Femur (tissue), 1 donor: ENCODE measurements at places on chromosomes 4 and X.

DNA sequence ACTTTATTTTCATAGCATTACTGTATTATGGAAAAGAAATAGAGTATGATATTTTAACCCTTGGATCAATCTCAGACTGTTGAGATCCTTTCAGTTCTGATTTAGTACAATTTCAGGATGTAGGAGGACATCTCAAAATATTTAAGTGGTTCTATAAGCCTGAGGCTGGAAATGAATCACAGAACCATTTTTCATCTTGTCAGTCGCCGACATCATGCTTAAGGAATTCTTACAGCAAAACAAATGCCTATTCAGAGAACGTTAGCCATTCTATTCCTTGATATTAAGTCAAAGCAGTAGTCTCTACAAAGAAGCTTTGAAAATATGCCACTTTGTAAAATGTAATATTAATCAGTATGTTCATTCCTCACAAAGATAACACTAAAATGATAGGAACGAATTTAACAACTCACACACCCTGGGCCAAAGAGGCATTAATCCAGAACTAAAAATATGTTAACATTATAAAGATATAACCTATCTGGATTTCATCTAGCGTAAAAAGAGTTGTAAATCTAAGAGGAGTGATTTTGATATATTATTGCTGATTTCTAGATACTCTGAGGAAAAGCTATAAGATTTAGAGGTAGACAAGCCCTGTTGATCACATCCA is 152.0 kb downstream of the GASK1B start:
- no peak for DNase-seq

GRCh38 chrX:134544513-134545151 is 84.7 kb downstream of the HPRT1 start:
- peak; percentile 62 for DNase-seq

DNA sequence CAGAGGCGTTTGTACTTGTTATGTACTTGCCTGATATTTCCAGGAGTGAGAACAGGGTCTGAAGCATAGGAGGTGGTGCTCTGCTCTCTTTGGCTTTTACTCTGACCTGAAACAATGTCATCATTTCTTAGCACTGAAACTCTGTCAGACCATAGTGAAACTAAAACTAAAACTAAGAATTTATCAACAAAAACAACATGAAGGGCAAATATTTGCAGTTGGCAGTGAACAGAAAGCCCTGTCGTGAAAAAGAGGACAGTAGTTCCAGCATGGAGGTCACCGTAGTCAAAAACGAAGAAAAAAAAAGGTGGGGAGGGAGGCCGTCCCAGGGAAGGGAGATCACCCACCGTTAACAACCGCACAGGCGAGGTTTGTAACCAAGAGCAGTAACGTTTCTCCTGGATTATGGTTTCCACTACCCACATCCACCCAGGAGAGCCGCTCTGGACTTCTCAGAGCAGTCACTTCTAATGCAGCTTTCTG is 97.5 kb downstream of the ANK2 start:
- DNase-seq, result no peak

- DNase-seq, result no peak
Observed at GRCh38 chrX:103373581-103373980, 2.8 kb upstream of the BEX3 start.

GRCh38 chr4:109994415-109994827 is 81.7 kb downstream of the EGF start:
- DNase-seq, result no peak

DNA sequence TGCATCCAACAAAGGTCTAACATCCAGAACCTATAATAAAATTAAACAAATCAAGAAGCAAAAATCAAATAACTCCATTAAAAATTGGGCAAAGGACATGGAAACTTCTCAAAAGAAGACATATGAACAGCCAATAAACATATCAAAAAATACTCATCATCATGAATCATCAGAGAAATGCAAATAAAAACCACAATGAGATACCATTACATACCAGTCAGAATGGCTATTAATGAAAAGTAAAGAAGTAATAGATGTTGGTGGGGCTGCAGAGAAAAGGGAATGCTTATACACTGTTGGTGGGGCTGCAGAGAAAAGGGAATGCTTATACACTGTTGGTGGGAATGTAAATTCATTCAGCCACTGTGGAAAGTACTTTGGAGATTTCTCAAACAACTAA is 465.8 kb downstream of the ZIC3 start:
- no peak for DNase-seq

- no peak for DNase-seq
Observed at GRCh38 chrX:8027827-8028226, 100.6 kb upstream of the PNPLA4 start.

- DNase-seq, result no peak
Observed at GRCh38 chrX:118221270-118221669, 104.7 kb upstream of the KLHL13 start.

DNA sequence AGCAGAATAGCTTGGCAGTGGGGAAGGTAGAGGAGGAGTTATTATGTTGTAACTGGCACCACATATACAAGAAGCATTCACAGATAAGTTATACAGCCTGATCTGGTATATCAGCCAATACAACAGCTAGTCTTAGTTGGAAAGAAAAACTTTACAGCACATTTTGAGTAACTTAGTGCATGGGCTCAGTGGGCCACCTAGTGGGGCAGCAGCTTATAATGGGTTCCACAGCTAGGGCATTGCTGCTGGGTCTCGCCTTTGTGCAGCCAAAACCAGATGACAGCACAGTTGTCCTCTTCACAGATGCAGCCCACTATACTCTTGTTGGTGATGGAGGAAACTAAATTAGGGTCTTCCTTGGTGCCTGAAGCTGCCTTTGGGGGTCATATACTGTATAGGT is 448.1 kb upstream of the RASGEF1B start:
- no peak for DNase-seq

GRCh38 chr4:12452291-12452690 is 1023.6 kb upstream of the HS3ST1 start:
- no peak for DNase-seq

- DNase-seq, result peak; percentile 28
Observed at GRCh38 chrX:39309018-39309635, 507.9 kb downstream of the MID1IP1 start.

GRCh38 chrX:24672701-24673190 is 21.0 kb upstream of the POLA1 start:
- DNase-seq, result no peak

DNA sequence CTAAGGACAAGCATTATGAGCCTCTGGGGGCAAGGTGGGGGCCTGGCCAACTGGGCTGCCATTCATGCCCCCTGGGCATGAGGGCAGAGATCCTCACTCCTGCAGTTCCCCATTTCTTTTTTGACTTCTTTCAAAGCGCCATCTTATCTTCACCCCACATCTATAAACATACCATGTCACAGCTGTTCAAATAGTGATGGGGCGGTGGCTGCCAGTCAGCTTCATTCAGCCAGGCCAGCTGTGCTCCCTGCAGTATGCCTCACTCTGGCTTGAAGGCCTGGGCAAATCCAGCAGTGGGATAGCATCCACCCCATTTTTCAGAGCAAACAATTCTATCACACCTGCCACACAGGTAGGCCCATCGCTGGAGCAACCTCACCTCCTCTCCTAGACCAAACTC is 85.5 kb downstream of the NHSL2 start:
- no peak for DNase-seq

GRCh38 chrX:18682979-18683387 is 11.1 kb upstream of the RS1 start:
- DNase-seq, result no peak

DNA sequence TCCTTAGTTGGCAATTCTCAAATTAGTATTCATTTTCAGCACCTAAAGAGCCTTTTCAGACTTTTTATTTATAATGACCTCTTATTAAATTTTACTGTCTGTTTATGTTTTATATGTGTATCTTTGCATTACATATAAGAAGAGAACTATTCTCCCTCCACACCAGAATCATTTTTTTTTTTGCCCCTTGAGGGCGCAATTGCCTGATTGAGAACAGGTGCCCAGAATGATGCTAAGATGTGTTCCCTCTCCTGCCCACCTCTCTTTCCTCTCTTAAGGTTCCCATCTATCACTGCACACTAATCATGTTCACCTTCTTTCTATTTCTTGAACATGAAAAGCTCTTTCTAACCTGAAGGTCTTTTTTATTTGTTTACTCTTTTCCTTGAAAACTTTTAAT is 44.2 kb upstream of the ADAM29 start:
- no peak for DNase-seq

DNA sequence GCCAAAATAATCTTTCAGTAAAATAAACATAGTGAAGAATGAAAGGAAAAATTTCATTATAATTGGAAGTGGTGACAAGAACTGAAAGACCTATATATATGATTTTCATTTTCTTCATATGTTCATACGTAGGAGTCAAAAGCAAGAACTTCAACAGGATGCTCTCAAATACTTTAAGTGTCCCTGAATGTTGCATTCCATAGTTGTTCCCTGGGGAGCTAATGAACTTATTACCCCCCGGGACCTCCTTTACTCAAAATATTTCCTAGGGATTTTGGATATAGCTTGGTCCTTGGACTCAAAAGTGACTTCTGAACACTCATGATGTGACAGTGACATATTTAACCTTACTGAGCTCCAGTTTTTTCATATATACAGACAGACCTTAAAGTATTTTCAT is 44.9 kb upstream of the NDST4 start:
- no peak for DNase-seq

- no peak for DNase-seq
Observed at GRCh38 chrX:40570346-40571093, 10.2 kb upstream of the ATP6AP2 start.

DNA sequence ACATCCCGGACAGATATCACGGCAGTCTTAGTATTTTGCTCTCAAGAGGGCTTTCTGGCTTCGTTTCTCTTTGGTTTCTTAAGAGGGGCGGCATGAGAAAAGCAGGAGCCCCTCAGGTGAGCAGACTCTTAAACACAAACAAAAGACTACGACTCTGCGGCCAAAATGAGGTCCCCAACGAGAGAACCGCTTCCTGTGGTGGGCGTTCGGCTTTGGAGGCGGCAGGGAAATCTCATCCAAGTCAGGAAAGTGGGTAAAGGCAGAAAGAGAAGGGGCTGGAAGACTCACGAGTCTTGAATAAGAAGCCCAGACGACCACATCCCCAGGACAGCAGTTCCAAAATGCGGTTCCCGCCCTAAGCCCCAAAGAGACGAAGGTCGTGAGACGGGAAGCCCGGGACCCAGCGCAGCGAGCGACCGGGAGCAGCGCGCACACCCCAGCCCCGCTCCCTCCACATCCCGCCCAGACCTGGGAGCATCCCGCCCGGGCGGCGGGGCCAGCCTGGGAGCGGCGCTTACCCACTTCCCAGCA is 409 bp downstream of the UGDH start:
- peak; percentile 56 for DNase-seq

- no peak for DNase-seq
Observed at GRCh38 chr4:145041378-145041777, 56.6 kb downstream of the ANAPC10 start.

GRCh38 chr4:38160487-38161207 is 200.4 kb downstream of the PTTG2 start:
- no peak for DNase-seq

GRCh38 chr4:182812916-182813315 is 104.3 kb downstream of the DCTD start:
- DNase-seq, result no peak

- no peak for DNase-seq
Observed at GRCh38 chr4:16969696-16970135, 71.3 kb upstream of the LDB2 start.

DNA sequence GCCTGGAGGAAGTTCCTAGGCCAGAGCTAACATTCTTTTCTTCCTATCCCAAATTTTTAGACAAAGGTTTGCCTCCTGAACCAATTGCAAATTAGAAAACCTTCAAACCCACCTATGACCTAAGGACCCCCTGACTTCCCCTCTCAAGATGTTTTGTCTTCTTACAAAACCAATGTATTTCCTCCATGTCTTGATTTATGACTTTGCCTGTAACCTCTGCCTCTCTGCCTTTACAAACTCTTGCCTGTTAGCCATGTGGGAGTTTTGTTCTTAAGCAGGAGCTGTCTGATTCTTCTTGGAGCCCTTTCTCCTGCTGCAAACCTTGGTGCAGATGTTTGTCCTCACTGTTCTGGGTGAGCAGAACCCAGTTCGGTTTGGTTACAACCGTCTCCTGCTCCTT is 222.3 kb upstream of the BOD1L1 start:
- no peak for DNase-seq

GRCh38 chr4:78899302-78899701 is 39.9 kb downstream of the PAQR3 start:
- no peak for DNase-seq

DNA sequence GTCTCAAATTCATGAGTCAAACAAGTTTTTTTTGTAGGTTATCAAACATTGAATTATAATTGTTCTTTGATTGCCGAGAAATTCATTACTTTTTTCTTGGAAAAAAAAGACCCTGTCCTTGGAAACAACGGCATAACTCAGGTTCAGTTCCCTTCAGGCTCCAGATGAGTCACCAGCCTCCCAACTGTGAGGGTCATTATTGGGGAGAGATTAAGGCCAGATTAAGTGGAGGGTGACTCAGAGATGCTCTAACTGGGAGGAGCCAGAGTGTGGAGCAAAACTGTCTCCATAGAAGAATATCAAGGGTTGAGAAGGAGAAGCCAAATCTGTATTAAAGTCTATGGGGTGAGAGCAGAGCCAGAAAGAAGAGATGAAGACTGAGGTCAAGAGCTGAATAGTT is 9.6 kb downstream of the ADGRG4 start:
- DNase-seq, result no peak

DNA sequence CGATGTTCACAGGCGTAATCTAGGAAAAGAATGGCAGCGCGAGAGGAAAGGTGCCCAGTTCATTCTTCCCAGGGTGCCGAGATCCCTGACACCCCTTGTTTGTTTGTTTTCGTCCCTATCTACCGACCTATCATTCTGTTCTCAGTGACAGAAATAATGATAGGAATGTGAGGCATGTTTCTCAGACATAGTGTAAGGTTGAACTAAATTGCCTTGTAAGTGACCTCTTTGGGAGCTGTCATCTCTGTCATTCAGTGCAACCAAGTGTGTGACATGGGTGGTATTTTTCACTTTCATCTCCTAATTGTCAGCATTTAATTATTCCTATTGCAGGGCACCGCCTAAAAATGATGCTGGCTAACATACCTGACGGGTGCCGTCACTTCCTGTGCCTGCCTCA is 24.4 kb downstream of the CLDN22 start:
- no peak for DNase-seq

GRCh38 chrX:118038614-118039365 is 77.8 kb downstream of the KLHL13 start:
- no peak for DNase-seq

DNA sequence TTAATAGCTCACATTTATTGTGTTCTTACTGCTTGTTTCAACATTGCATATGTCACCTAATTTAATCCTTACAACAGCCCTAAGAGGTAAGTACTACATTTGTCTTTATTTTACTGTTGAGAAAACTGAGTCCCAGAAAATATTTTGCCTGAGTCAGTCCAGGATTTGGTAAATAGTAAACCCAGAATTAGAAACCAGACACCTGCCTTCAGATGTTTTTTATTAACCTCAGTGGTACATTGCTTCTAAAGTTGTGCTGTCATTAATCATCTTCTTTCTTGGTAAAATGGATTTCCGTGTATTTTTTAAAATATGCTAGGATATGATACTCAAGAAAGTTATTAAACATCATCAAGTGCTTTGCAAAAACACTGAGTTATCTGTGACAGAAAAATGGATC is 31.4 kb downstream of the USP53 start:
- DNase-seq, result no peak

- no peak for DNase-seq
Observed at GRCh38 chr4:22129454-22130029, 181.0 kb upstream of the KCNIP4 start.

- DNase-seq, result no peak
Observed at GRCh38 chr4:163587867-163588266, 93.4 kb downstream of the TMA16 start.
